Omental fat pad (tissue), 4 donors: ENCODE measurements at places on chromosomes 12 and 14.

GRCh38 chr12:112573141-112573540 is 154.4 kb downstream of the PTPN11 start:
- no peak for DNase-seq

GRCh38 chr12:51749206-51749985 is 99.1 kb downstream of the FIGNL2 start:
- DNase-seq = no peak

- no peak for DNase-seq
Observed at GRCh38 chr12:11496157-11496851, 100.9 kb upstream of the PRB2 start.

- no peak for DNase-seq
Observed at GRCh38 chr12:111975161-111975931, 37.6 kb downstream of the TMEM116 start.

DNA sequence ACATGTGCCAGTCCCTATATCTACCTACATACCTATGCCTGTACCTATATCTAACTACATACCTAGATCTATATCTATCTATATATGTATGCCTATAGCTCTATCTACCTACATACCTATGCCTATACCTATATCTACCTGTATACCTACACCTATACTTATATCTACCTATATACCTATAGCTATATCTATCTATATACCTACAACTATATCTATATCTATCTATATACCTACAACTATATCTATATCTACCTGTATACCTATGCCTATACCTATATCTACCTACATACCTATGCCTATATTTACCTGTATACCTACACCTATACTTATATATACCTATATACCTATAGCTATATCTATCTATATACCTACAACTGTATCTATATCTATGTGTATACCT is 56.6 kb downstream of the TBX3 start:
- DNase-seq = no peak
